Stimulated activated CD4-positive, alpha-beta T cell treated with anti-CD3 and anti-CD28 coated beads, Interleukin-2, amount 100 ng/mL, for 24 hours (primary cell): ENCODE measurements at places on chromosomes 11 and 22.

DNA sequence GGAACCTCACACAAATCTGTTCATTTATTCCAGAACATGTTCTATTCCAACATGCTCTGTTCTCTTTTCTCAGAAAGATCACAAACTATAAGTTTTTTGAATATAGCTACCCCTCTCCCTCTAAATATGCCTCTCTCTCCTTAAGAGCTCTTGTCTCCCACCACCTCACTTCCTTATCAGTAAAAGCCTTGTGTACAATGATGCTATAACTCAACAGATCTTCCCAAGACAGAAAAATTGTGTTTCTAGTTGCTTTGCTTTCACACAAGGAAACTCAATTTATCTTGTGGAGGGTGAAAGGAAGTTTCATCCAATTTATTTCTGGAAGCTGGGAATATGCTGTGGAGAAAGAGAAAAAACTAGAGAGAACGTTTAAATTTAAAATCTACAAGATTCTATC lies 64.4 kb downstream of the FAM76B start:
- DNase-seq = no peak

DNA sequence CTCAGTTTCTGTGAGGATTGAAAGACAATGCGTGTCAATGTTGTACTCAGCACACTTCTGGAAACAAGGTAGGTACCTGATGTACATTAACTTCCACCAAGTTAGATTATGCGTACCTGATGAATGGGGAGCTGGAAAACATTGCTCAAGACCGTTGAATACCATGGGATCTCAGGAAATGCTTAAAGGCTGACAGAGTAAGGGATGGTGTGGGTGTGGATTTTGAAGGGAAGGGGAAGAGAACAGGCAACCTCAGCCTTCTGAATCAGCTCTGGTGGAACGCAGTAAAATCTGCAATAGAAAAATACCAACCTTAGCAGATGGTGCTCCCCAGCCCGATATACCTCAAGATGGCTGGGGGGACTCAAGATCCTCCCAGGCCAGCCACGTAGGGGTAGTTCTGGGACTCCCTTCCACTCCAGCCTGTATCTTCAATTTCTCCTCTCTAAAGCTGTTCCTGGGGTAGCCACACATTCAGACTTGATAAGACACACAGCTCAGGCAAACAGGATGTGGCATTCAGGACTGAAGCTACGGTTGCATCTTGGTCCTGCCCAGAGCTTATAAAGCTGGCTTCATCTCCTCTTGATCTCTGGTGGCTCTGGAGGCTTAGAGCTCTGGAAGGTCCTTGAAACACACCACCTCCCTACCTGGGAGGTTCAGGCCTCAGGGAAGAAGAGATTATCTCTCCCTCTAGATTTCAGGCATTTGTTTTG lies 111.8 kb downstream of the CTNND1 start:
- DNase-seq = no peak

- DNase-seq = no peak
Measured at GRCh38 chr22:42273855-42274451, 3.5 kb upstream of the TCF20 start.

- no peak for DNase-seq
Measured at GRCh38 chr11:1600626-1601025, 2.5 kb upstream of the KRTAP5-2 start.

GRCh38 chr11:80417681-80418080 lies 976.9 kb upstream of the TENM4 start:
- no peak for DNase-seq

- DNase-seq = no peak
Measured at GRCh38 chr11:2902784-2903671, 17.5 kb upstream of the CDKN1C start.

DNA sequence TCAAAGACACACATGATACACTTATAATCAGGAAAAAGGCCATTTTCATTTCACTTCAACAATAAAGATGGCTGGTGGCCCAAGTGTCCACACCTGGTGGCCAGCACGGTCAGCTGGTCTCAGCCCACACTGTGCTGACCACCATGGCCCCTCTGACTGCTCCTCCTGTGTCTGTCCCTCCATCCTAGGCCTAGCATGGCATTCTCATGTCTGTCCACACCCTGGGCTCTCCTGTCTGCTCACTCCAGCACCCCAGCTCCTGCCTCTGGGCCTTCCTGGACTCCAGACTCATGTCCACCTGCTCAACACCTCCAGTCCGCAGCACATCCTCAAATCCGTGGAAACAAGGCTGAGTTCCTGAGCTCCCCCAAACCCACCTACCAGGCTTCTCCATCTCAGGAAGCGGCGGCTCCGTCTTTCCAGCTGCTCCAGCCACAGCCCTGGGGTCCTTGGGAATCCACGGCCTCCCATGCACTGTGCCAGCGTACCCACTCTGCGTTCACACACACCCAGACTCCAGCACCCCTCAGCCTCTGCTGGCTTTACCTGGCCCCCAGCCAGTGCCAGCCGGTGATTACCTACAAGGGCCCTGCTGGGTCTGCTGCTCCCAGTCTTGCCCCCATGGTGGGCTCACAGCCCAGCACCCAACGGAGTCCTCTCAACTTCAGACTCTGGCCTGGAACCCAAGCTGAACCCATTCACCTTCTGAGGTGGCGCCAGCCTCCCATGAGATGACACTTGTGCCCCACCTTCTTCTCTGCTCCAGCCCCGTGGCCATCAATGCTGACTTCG lies 13.9 kb downstream of the SIRT3 start:
- no peak for DNase-seq

DNA sequence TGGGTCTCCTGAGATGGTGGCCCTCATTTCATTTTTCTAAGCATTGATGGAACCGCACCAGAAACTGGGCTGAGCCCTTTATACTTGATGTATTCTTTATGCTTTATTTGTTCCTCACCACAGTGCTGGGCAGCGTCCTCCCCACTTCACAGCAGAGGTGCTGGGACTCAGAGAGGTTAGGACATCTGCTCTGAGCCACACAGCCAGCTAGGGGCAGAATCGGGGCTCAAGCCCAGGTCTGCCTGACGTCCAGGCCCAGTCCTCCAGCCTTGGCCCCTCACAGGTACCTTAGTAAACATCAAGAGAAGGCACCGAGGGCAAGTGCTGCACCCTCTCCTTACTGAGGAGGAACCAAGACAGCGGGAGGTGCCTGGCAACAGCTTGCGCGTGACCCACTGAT lies 20.2 kb upstream of the SHISAL1 start:
- no peak for DNase-seq

DNA sequence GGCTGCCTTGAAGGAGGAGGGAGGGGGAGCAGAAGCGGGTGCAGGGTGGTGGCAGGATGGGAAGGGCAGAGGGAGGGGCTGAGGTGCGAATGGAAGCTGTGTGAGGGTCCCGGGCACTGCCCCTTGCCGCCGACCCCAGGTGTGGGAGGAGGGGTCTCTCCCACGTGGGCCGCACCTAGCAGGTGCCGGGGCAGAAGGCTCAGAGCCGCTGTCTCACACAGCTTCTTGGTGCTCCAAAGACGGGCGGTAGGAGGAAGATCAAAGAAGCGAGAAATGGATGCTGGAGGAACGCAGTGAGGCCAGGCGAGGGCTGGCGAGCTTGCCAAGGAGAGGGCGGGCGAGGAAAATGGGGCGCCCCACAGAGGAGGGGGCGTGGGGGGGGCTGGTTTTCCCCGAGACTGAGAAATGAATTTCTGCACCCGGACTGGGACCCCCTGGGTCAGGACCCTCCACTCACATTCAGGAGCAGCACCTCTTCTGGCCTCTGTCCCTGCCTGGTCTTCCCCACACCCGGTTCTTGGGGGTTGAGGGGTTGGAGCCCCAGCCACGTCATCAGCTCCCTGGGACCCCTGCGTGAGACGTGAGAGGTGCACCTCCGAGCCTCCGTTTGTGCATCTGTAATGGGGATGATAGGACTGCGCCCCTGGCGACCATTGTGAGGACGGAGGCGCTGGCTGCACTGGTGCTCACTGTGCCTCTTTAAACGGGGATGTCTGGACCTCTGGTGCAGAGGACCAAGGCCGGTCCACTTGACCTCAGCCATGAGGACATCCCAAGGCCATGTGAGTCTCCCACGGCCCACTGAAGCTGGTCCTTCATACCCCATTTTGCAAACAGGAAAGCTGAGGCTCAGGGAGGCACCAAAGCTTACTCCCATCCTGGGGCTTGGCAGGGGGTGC lies 16.8 kb downstream of the LSP1 start:
- no peak for DNase-seq

DNA sequence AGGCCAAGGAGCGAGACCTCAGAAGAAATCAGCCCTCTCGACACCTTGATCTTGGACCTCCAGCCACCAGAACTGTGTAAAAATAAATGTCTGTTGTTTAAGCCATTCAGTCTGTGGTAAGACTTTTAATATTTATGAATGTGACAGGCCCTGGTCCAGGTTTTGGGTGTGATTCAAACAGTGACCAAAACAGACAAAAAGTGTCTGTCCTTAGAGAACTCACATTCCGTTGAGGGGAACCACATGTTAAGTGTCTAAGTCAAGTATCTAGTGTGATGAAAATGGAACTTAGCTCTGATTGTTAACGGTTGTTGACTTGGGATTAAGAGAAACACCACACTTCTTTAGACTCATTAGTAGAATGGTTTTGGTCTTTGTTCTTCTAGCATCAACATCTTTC lies 22.2 kb downstream of the ATXN10 start:
- DNase-seq = no peak

GRCh38 chr11:11499300-11499699 lies 122.5 kb downstream of the GALNT18 start:
- no peak for DNase-seq

GRCh38 chr11:58292017-58292416 lies 24.0 kb upstream of the OR10W1 start:
- no peak for DNase-seq

- no peak for DNase-seq
Measured at GRCh38 chr11:116773203-116774097, 663 bp upstream of the BUD13 start.

GRCh38 chr11:96267496-96268032 lies 75.4 kb downstream of the MAML2 start:
- DNase-seq = peak; percentile 66

DNA sequence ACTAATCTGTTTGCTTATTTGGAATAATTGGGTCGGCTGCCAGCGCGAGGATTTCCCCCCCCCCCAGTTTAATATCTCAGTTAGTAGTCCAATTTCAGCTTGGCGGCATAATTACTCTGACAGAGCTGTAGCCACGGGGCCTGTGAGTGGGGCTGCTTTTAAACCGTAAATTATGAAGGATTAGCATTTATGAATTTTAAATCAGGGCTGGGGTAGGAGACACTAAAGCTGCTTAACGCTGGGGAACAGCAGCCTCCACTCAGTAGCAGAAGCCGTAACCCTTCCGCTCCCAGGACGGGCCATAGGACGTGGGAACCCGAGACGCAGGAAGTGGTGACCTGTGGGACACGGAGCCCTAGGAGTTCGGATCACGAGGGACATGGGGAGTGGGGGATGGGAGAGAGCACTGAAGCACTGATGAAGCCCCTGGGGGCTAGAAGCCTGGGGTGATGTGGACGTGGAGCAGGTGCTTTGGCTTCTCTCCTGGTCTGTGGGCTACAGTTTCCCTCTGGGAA lies 66.2 kb upstream of the LMO1 start:
- no peak for DNase-seq
